ENCODE measurements at places on chromosomes 4 and X.

GRCh38 chr4:154622598-154622997 lies 10.1 kb upstream of the FGG start:
- DNase-seq: peak; percentile 36

GRCh38 chr4:95379633-95380032 lies 169.1 kb downstream of the UNC5C start:
- no peak for DNase-seq

DNA sequence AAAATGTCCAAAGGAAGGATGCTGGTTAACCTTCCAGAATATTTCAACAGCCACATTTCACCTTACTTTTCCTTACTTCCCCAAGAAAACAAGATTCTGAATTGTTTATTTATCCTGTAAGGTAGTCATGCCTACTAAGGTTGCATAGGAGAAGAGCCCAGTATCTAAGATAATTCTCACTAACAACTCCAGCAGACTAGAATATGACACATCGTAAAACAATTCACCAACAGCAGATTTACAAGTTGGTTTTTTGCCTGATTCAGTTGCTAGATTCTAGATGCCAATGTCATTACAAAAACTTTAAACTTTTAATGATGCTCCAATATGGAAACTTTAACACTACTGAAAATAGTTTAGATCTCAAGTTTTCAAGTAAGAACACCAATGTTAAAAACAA lies 176.4 kb downstream of the IL13RA2 start:
- DNase-seq: no peak

DNA sequence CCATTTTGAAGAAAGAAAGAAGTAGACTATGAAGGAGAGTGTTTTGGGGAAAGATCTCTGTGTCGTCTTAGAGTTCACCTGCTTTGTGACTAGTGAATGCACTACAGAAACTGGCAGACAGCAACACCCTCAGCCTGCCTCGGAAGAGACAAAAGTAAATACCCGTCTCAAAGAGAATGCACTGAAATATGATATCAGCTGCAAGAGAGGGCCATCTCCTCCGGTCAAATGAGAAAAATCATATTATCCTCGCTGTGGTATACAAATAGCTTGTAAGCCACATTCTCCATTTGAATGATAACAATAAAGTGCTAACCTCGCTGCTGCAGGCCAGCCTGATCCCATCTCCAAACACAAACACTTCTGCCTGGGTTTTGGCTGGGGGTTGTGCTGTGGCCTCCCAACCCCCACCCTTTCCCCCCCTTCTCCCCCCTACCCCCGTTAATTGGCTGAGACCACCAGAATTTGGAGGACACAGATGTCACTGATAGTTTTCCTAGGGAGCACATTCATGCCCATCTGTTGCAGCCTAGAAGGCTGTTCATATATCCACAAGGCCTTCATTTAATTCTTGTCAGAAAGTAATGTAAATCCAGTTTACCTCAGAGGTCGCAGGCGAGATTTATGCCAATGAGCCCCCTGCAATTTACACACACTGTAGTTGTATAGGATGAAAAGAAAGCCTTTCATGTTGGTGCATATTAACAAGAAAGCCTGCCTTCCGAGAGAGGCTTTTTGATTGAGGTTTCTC lies 46.3 kb downstream of the ALPK1 start:
- DNase-seq: no peak

DNA sequence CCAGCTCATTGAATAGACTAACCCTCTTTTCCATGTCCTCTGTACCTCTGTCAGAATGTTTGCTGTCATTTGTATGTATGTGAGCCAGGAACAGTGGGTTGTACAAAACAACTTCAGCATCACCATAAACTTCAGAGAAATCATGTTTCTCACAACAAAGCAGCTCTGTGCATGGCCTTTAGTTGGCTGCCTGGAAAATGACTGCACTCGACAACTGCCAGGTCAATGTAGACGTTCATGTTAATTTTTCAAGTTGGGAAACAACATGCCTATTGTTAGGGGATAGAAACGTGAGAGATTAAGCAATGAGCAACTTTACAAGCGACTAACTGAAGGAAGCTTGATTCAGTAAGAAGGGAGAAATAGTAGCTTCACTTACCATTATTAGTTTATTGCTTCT lies 17.9 kb upstream of the CXCL11 start:
- DNase-seq: no peak

- no peak for DNase-seq
These were observed 1.7 kb downstream of the SRD5A3 start for GRCh38 chr4:55347610-55348228.

- DNase-seq: no peak
These were observed 4.8 kb upstream of the SYNPO2 start for GRCh38 chr4:118883861-118884260.

All from LoVo (cell line).